HFFc6 (cell line): ENCODE measurements at places on chromosomes 4 and X.

- no peak for DNase-seq
Observed at GRCh38 chr4:92760433-92760832, 456.7 kb downstream of the GRID2 start.

GRCh38 chr4:41427306-41427882 lies 110.6 kb upstream of the LIMCH1 start:
- no peak for DNase-seq

DNA sequence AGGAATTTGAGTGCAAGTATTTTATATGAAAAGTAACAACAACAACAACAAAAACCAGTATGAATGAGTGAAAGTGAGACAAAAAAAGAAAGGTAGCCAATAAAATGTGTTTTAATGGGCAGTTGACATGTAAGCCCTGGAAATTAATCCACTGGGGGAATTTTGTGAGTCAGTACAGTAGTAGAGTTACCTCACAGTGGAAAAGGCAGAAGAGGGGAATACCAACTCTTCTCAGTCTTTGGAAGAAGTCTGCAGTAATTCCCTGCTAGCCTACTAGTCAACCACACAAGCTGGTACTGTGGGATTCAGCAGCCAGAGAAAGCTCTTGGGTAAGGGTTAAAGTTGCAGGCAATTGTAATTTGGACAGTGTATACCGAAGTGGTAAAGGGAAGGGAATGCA lies 76.3 kb upstream of the IL15 start:
- no peak for DNase-seq

DNA sequence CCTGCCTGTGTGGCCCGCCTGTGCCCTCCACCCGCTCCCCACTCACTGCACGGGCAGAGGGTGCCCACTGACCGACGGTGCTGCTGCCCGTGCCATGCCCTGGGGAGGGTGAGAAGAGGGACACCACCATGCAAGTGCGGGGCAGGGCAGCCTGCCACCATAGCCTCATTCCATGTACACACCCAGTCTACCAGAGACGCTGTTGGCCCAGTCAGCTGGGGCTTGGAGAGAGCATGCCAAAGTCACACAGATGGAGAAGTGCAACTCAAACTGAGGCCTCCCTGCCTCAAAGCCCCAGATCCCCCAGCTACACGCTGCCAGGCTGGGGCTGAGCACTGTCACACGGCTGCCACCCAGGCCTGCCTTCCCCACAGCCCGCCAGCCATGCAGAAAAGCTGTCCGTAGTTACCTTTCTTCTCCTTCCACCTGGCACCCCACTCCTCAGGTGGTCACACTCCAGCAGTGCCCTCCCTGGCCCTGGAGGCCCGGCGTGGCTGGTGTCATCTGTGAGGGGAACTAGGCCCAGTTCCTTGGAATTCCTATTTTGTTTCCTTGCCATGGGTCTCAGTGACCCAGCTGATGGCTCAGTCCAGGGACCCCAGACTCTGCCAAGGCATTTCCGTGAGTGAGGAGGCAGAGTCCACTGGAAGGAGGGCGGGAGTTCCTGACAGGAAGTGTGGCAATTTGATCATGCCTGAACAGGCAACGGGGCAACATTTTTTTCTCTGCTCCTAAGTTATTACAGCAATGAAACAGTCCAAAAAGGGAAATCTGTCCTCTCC lies at the start of gene SLC2A9:
TSS of gene SLC2A9 (minus strand) at position 627 of the 782 bp plus-strand sequence. CDS start at position 559, 68 bp downstream.
- no peak for DNase-seq

DNA sequence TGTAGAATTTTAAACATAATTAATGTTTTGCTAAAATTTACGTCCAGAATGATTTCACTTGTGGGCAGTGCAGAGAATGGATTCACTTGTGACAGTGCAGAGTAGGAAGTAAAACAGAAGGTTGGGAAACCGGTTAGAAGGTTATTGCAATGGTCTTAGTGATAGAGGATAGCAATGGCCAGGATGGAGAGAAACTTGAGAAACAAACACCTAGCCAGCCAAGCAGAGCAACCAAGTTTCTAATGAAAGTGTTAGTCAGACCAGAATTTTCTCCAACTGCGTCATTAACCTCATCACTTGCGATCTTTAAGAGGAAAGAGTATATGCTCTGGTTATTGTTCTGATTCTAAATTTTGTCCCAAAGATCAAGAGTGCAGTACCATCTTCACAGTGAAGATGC lies 50.0 kb upstream of the TBC1D9 start:
- no peak for DNase-seq

DNA sequence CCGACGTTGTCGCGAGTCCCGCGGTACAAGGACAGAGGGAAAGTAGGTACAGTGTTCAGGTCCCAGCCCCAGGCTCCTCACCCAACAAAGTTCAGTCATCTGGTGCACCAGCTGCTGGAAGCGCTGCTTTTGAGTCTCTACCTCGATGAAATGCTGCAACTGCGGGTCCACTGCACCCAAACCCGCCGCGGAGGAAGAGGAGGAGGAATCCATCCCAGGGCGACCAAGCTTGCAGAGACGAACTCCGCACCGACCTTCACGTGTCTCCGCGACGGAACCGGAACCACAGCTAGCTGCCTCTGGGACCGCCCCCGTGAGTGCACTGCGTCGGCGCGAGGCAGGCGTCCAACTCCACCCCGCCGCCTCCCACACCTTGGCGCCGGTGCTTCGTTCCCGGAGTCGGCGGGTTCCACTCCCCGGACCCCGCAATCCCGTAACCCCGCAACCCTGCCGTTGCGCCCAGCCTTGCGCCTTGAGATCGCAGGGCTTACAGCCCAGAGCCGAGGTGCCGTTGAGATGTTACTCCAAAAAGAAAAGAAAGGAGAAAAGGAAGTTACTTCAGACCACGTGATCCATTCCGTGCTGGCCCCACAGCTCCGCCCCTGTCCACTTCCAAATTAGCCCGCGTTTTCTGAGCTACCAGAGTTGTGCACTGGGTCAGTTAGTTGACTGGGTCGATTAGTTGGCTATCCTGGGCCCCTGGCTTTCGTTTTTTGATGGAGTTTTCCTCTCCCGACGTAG lies at the start of gene TIMM8A:
TSS of gene TIMM8A (minus strand) at position 291 of the 741 bp plus-strand sequence. CDS start at position 213, 78 bp downstream.
- DNase-seq, result peak; percentile 52

DNA sequence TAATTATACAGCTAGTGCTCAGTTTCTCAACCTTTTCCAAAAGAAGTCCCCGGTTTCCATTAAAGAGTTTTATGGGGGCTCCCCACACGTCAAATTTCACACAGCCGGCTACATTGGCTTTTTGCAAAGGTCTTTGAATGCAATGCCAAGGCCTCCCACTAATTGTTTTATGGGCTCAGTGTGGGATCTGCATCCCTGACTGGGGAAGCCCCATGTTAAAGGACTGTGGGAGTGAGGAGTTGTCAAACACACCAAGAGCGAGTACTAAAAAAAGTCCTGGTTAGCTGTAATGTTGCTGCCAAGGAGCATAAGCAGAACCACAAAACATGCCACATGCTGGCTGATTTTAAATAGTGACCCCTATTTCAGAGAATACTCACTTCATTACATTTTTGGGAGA lies 162.6 kb downstream of the BMPR1B start:
- no peak for DNase-seq

DNA sequence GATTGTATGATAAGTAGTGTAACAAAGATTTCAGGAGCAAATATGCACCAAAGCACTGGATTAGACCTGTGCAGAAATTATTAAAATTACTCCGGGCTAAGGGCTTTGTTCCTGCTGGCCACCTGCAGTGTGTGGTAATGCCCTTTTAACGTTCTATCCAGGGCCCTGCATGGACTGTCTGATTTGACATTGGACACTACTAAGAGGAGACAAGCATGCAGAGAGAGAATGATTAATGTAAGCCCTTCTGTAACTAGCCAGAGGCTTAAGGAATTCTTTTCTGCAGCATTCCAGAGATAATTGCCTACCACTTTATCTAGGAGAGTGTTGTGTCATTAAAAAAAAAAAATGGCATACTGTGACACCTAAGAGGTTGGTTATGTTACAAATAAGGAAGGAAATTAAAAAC lies 117.0 kb downstream of the PCDH7 start:
- DNase-seq, result no peak

DNA sequence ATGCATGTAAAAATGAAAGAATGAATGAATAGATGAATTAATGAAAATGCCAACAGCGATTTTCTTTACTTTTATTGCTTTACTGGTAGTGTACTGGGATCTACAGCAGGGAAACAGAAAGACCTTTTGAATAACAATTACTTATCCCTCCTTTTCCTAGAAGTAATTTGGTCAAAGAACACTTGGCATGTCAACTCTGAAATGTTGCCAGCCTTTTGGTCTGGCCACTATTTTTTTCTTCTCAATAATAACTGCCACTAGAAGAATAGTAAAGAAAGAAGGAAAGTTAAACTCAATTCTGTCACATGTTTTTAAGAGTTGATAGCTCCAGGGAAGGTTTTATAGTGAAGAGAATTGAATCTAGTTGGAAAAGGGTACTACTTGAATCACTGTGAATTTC lies 52.9 kb downstream of the EPHA5 start:
- no peak for DNase-seq
